ENCODE measurements at places on chromosomes 2 and 18.
A peak's percentile ranks its signal among the peaks of the same experiment; 100 is the strongest.

DNA sequence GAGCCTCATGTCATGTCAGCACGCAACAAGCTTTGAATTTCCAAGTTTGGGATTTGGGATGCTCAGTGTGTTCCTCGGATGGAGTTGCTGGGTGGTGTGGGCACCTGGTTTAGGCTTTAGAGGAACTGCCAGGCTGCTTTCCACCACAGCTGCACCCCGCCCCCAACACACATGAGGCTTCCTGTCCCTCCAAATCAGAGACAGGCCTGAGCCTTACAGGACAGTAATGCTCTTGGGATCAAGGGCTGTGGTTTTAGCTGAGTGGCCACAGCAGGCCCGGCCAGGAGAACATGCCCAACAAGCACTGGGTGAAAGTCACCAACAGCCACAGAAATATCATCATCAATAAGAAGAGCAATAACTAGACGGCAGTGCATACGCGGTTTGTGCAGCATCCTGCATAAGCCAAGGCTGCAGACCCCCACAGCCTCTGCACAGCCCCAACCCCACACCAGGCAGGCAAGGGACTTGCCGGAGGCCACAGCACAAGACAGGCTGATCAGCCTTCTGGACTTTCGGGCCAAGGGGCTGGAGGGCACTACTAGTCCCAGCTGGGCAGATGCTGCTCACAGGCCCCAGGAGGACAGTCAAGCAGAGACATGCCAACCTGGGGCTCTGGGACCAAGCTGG is 29.7 kb upstream of the GPC1 start:
- no peak for DNase-seq

- no peak for DNase-seq
Observed at GRCh38 chr2:181862583-181863281, 28.8 kb upstream of the ITPRID2 start.

DNA sequence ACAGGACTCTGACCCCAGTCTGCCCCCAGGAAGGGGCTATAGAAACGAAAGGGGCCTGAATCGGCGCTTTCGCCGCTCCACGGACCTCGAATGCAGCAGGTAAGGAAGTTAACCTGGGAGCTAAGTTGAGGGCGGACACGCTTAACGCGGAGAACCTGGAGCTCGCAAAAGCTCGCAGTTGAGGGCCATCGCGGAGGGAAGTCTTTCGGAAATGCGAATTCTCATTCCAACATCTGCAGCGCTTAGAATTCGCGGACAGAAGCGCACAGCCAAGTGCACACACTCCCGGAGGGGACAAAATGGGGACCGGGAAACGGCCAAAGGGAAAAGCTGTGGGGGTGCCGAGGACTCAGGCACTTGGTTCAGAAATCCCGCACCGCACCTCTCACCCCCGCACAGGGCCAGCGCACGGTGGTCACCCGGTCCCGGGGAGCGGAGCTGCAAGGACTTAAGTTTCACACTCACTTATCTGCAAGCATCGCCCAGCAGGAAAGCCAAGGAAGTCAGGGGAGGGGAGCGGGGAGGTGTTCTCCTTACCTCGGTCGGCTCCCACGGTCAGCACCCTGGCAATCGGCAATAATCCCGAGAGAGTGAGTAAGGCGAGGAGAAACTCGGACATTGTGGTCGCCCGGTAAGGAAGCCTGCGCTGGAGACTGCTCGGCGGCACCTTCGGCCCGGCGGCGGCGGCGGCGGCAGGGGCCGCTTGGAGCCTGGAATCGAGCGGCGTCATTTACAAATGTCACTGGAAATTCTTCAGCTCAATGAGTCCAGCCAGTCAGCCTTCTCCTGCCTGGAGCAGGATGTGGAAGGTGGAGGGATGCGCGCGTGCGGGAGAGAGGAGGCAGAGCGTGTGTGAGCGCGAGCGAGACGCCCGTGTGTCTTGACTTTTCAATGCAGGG is 456 bp downstream of the LRP1B start:
- peak; percentile 41 for DNase-seq

DNA sequence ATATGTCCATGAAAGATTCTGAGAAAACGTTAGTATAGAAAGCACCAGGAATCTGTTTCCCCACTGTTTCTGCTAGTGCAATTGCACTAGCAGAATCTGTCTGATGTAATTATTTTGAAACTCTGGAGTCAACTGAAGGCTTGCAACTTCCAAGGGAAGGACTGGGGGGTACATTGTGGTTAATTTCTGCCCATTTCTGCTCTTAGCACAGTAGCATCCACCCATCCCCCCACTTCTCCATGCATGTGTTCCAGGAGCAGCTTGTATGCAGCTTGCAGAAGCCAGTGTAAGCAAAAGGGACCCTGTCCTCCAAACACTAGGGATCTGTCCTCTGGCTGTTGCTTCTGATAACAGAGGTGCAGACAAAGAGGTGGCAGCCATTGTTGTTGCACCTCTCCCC is 74.4 kb downstream of the CRACDL start:
- no peak for DNase-seq

DNA sequence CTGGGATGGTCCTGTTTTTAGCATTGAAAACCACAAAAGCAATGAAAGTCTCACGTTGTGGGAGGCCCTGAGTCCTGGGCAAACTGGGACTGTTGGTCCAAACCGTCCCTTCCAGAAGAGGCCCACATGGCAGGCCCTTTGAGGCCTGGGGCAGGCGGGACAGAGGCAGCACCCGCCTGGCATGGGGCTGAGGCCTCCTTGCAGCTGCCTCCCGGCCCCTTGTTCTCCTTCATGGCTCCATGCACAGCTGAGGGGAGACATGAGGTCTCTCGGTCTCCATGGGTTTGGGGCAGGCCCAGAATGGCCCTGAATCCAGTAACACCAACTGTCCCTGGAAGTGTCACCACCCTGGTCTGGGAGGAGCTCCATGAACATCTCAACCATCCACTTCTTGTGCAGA is 61.9 kb downstream of the RRM2 start:
- no peak for DNase-seq

GRCh38 chr2:173388795-173389194 is 34.1 kb downstream of the CDCA7 start:
- no peak for DNase-seq

- DNase-seq: no peak
Observed at GRCh38 chr2:164597983-164598382, 23.3 kb downstream of the GRB14 start.

DNA sequence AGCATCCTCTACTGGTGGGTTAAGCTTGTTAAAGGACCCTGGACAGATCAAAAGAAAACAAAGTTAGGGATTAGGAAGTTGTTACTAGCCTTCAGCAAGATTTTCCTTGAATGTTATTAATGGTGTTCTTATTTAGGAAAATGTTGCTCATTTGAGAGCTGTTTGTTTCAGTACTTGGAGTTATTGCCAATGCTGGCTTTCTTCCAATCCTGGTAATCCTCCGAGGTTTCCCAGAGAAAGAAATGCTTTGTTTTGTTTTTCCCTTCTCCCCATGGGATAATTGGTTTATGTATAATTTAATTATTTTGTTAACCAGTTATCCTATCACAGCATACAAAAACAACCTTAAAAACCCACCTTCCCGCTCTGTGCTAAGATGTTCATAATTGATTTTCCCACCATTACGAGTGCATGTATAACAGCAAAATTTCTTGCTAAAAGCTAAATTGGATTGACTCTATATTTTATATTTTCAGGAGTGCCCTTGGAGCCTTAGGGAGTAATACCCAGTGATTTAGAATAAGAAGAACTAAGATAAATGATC is 79.8 kb downstream of the MGAT5 start:
- DNase-seq: no peak

- DNase-seq: no peak
Observed at GRCh38 chr2:203396667-203397066, 68.5 kb downstream of the ABI2 start.

DNA sequence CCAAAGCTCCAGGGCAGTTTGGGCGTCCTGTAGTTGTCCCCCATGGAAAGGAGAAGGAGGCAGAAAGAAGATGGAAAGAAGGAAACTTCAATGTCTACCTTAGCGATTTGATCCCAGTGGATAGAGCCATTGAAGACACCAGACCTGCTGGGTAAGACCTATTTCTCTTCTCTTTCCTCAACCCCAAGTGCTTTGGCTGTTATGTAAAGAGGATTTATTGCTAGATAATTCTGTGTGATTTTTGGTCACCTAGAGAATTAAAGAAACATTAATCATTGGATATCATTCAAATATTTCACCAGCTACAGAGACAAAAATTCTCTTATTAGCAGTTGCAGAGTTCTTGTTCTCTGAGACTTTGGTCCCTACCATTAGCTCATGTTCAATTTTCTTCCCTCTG is 1.9 kb downstream of the GALNT5 start:
- no peak for DNase-seq

DNA sequence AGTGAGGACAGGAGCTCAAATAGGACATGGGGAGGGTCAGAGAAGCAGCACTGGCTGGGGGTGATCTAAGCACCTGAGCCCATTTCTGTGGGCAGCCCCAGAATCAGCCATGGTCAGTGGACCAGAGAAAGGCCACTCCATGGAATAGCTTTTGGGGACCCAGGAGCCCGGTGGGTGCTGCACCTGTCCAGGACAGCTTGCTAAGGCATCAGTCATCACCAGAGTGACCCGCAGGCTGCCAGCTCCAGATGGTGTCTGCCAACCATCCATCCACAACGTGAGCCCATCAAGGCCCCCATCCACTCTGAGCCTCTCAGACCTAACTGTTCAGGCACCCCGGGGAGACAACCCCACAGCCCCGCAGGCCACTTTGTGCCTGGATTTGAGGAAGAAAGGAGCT is 23.6 kb upstream of the COL6A3 start:
- DNase-seq: no peak

DNA sequence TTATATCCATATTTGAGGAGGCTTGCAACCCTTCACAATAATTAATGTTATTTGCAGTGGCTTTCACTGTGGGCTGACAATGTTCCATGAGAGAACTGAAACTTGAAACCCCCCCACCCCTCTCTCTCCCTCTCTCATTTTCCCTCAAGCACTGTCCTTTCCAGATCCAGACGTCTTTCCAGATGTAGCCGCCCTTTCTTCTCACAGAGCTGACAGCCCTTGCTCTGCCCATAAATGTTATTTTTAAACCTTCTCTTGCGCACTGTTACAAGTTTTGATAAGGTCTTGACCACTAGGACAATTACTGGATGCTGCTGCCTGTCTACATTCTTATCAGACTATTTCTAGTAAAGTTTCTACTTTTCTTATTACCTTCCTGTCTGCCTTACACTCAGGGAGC is 91.4 kb upstream of the LINC00305 start:
- no peak for DNase-seq

DNA sequence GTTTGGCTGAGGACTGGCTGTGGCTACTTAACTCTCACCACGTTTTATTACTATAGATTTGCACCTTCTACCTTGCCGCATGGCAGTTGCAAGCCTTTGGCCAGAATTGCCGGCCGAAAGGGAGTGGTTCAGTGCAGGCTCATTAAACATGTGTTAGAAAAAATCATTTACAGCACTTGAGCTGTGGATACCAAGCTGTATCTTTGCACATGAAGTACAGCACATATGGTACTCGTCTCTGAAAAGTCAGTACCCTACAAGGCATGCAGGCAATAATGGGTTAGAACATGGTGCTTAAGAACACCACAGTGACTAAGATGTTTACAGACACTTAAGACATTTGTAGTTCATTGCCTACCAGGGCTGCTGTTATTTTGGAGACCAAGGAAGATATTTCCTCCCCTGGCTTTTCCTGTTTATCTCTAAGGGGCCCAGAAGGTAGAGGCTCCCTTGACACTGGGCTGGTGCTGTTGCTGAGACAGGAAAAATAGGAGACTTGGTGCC is 103.1 kb downstream of the ZNF532 start:
- no peak for DNase-seq

- no peak for DNase-seq
Observed at GRCh38 chr18:23798824-23799223, 109.6 kb downstream of the LAMA3 start.

DNA sequence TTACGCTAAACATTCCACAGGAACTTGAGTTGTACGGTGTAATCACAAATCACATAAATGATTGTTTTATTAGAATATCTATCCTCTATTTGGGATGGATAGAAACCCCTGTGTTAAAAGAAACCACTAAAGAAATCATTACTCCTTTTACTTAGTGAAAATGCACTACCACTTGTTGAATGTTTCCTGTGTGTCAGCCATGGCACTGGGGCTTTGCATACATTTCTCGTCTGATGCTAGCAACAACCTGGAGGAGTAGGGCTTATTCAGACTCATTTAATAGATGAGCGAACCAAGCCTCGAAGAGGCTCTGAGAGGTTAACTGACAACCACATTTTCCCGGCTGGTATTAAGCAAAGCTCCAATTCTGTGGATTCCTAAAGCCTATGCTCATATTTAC is 60.5 kb upstream of the PELI1 start:
- DNase-seq: no peak

DNA sequence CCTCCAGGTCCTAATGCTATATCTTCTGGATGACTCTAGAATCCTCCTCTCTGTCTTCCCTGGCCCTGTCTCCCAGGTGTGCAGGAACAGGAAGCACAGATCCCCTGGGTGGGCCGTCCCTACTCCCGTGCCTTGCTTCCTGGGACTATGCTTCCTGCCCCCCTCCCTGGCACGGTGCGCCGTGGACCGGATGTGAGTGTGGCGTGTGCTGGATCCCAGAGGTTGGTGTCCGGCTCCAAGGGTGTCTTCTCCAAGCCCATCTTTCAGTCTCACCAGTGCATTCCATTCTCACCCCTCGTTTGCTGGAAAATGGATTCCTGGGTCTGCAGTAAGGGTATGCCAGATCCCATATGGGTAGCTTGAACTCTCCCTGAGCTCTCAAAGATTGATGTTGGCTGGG is 144.4 kb upstream of the TWIST2 start:
- no peak for DNase-seq

- no peak for DNase-seq
Observed at GRCh38 chr18:68219274-68219673, 495.6 kb downstream of the TMX3 start.

- DNase-seq: no peak
Observed at GRCh38 chr2:74333175-74333574, 10.0 kb downstream of the SLC4A5 start.

DNA sequence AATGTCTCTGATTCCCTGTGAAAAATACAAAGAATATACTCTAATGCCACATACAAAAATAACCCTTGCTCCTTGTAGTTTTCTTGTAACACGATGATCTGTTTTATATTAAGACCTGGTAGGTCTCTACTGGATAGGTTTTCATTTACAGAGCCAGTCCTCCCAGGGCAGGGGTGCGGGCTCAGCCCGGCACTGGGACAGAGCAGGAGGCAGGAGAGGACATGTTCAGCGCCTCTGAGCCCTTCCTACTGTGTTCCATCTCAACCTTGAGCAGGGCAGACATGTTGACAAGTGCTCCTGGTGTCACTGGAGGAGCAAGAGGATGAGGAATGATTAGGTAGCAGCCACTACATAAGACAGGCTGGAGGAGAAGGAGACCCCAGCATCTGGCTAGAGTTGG is 335.5 kb downstream of the INSIG2 start:
- no peak for DNase-seq

- DNase-seq: no peak
Observed at GRCh38 chr18:38241736-38242135, 676.1 kb upstream of the CELF4 start.

DNA sequence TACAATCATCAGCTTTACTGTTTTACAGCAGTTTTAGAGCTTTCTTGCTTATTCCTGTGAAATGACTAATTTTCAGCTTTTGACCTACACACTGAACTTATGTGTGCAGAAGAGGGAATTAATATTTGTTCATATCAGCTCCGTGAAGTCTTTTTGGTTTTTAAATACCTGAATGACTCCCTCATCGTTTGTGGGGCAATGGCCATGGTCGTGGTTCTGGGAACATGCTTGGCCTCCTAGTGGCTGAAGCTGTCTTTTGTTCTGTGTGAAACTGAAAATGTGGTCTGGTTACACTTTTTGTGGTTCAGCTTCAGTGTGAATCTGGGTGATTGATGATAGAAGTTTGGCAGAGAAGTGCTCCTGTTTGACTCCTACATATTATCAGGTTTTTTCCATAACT is 408.1 kb downstream of the THSD7B start:
- no peak for DNase-seq

- no peak for DNase-seq
Observed at GRCh38 chr2:215540658-215541057, 104.8 kb upstream of the FN1 start.
